Stimulated activated naive B cell treated with anti-CD40 and anti-IgM and Interleukin-4, amounts not matched to agents 10 μg/mL and 1 μg/mL and 100 μg/mL, for 72 hours (primary cell): ENCODE measurements at places on chromosomes 7 and 10.
A peak's percentile ranks its signal among the peaks of the same experiment; 100 is the strongest.

GRCh38 chr10:16440396-16441133 lies 3.8 kb downstream of the PTER start:
- H3K27me3 ChIP-seq, result no peaks in the 10 kb centered on the region
- no peak for DNase-seq
- no peak overlapping the region for H3K4me3 ChIP-seq
- no peak overlapping the region for H3K27ac ChIP-seq
- H3K36me3 ChIP-seq, result peaks cover 13% of the 10 kb centered on the region

GRCh38 chr10:132133005-132133404 lies 53.7 kb upstream of the DPYSL4 start:
- H3K36me3 ChIP-seq, result no peaks in the 10 kb centered on the region
- H3K4me3 ChIP-seq, result no peak overlapping the region
- H3K4me1 ChIP-seq, result no peaks in the 10 kb centered on the region
- peaks cover 39% of the 10 kb centered on the region for H3K27me3 ChIP-seq

- H3K4me1 ChIP-seq, result peaks cover 13% of the 10 kb centered on the region
- no peak overlapping the region for H3K4me3 ChIP-seq
- DNase-seq, result no peak
- no peaks in the 10 kb centered on the region for H3K27me3 ChIP-seq
- no peak overlapping the region for H3K27ac ChIP-seq
Measured at GRCh38 chr10:70559861-70560260, 42.7 kb downstream of the PRF1 start.

GRCh38 chr7:128875523-128875948 lies 12.9 kb downstream of the ATP6V1F start:
- H3K4me3 ChIP-seq, result no peak overlapping the region
- no peaks in the 10 kb centered on the region for H3K36me3 ChIP-seq
- peaks cover 8% of the 10 kb centered on the region for H3K27me3 ChIP-seq
- peaks cover 5% of the 10 kb centered on the region for H3K4me1 ChIP-seq

DNA sequence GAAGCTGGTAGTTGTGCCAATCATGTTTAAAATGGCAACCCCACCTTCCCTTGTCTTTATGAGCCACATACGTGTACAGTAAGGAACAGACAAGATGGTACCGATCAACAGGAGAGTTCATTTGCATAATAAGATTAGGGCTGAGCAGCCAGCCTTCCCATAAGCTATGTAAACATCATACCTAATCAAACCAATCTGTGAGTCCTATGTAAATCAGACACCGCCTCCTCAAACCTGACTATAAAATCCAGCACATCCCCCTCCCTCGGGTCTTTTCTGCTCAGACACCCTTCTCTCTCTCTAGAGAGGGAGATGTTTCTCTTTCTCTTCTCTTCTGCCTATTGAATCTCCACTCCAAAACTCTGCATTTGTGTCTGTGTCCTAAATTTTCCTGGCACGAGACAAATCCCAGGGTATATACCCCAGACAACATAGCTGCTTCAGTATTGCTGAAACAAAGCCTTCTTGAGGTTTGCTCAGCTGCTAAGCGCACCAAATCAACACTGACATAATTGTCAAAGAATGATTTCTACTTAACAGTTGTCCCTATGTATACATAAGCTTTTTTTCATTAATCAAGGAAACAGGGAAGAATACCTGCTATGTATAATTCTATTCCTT lies 279.2 kb downstream of the THSD7A start:
- H3K36me3 ChIP-seq, result no peaks in the 10 kb centered on the region
- H3K4me1 ChIP-seq, result no peaks in the 10 kb centered on the region
- no peaks in the 10 kb centered on the region for H3K27me3 ChIP-seq
- no peak for DNase-seq
- H3K4me3 ChIP-seq, result no peak overlapping the region
- no peak overlapping the region for H3K27ac ChIP-seq

GRCh38 chr7:136009488-136010079 lies 32.4 kb upstream of the MTPN start:
- H3K27ac ChIP-seq, result no peak overlapping the region
- H3K36me3 ChIP-seq, result peaks cover 2% of the 10 kb centered on the region

- peaks cover 8% of the 10 kb centered on the region for H3K27me3 ChIP-seq
- peaks cover 5% of the 10 kb centered on the region for H3K4me1 ChIP-seq
- no peak overlapping the region for H3K27ac ChIP-seq
- DNase-seq, result no peak
Measured at GRCh38 chr7:108181073-108181985, 51.2 kb upstream of the LAMB4 start.

DNA sequence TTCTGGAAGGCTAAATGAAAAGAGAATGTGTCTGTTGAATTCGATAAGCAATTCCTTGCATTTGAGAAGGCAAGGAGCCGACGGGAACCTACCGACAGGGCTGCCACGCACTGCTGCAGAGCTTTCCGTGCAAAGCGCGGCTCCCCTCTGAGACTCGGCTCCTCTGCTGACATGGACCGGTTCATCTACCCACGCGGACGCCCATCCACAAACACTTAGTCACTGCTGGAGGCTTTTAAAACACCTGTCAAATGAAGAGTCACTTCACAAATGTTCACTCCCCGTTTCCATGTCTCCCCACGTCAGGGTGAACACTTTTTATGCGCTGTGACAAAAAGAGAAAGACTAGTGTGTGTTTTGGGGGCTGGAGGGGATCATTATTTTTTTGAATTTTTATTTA lies 32.0 kb downstream of the AMZ1 start:
- H3K27ac ChIP-seq, result no peak overlapping the region
- H3K27me3 ChIP-seq, result no peaks in the 10 kb centered on the region
- no peak for DNase-seq

- H3K27me3 ChIP-seq, result no peaks in the 10 kb centered on the region
- no peak overlapping the region for H3K4me3 ChIP-seq
- peaks cover 23% of the 10 kb centered on the region for H3K4me1 ChIP-seq
Measured at GRCh38 chr10:4130685-4131084, 345.7 kb upstream of the KLF6 start.

DNA sequence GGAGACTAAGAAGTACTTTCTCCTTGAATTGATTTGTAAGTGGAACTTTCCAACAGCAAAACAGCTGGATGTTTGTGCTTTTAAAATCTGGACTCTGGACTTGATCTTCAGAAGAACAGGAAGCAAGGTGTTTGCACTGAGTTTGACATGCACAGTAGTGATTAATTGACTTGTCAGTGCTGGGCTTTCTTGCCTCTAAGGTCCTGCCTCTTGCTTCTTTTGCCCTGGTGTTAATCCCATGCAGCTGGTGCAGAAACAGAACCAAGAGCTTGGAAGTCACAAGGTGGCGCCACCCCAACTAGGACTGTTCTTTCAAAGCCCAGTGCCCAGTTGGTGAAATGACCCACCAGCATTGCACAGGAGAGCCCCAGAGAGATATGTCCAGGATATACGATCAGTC lies 66.8 kb upstream of the SEPHS1 start:
- H3K36me3 ChIP-seq, result no peaks in the 10 kb centered on the region
- H3K27me3 ChIP-seq, result peaks cover 16% of the 10 kb centered on the region
- no peak overlapping the region for H3K27ac ChIP-seq
- no peak overlapping the region for H3K4me3 ChIP-seq
- peaks cover 5% of the 10 kb centered on the region for H3K4me1 ChIP-seq

DNA sequence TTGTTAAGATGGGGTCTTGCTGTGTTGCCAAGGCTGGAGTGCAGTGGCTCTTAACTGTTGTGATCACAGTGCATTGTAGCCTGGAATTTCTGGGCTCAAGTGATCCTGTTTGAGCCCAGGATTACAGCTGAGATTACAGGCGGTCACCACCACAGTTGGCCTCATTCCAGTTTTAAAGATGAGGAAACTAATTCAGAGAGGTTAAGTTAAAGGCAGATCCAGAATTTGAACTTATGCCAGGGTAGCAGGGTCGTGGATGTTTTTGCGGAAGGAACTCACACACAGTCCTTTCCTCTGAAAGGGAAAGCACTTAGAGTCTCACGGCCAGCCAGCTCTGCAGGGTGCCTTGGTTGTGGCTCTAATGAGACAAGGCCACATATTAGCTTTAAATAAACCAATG lies 84.7 kb downstream of the MMRN2 start:
- peaks cover 2% of the 10 kb centered on the region for H3K36me3 ChIP-seq
- no peak overlapping the region for H3K4me3 ChIP-seq
- H3K27ac ChIP-seq, result no peak overlapping the region
- H3K27me3 ChIP-seq, result no peaks in the 10 kb centered on the region
- H3K4me1 ChIP-seq, result peaks cover 8% of the 10 kb centered on the region

GRCh38 chr7:114916261-114916892 lies 5.5 kb upstream of the MDFIC start:
- H3K27ac ChIP-seq, result peak overlapping the region; percentile 99
- DNase-seq, result peak; percentile 61
- peak overlapping the region; percentile 75 for H3K4me3 ChIP-seq
- peaks cover 63% of the 10 kb centered on the region for H3K4me1 ChIP-seq
- H3K36me3 ChIP-seq, result no peaks in the 10 kb centered on the region

DNA sequence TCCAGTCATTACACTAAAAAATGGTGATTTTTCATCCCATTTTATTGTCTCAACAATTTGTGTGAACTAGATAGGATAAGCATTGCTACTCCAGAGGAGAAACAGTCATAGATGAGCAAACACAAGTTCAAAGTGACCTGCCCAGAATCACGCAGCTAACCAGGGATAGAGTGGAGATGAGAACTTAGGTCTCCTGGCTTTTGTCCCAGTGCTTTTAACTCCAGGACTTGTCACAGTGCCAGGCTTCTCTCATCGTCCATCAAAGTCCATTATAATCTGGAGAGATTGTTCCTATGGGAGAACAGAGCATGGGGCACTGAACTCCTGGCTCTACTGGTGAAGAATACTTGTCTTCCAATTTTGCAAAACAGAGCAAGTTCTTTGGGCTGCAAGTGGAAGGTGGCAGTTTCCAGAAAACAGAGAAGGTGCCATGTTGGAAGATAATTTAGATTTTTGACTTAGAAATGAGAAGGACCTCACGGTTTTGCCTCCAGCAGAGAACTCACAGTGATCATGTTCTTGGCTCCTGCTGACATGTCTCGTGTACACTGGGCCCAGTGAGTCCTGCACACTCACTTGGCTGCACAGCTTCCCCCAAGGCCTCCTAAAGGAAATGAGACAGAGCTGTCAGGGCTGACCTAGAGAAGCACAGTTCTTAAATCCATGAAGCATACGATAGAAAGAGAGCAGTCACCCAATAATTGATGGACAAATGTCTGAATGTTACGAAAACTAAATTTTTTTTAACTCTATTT lies 322.9 kb upstream of the NRP1 start:
- H3K27me3 ChIP-seq, result peaks cover 6% of the 10 kb centered on the region
- no peaks in the 10 kb centered on the region for H3K36me3 ChIP-seq
- peaks cover 5% of the 10 kb centered on the region for H3K4me1 ChIP-seq
- H3K4me3 ChIP-seq, result no peak overlapping the region
- DNase-seq, result no peak
